ENCODE measurements at places on chromosomes 12 and 14.

DNA sequence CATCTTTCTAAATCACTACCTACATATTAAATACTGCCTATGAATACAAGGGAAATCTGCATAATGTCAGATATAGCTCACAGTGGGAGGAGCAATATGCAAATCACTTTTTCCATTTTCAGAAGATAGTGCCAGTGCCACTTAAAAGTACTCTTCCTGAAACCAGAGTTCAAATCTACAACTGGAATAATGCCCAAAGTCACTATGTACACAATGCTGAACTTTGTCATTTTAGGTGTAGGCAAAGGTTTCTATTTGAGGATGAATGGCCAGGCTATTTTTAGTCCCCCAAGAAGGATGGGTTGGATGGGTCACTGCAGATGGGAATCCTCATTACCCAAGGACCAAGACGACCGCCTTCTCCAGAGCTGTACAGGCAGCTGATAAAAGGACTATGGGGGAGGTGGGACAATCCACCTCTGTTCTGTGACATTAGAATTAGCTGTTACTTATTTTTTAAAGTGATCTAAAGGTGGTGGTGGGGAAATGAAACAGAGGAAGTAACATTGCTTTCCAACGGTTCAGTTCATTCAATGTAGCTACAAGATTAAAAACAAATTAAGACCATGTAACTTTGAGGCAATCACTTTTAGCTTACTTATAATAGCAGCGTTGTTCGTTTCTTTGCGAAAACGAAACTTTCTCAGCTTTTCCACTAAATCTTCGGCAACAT is 5.6 kb downstream of the GMFB start:
- no peak for DNase-seq

- no peak for DNase-seq
These were observed 21.5 kb downstream of the EP400 start for GRCh38 chr12:131971226-131971625.

DNA sequence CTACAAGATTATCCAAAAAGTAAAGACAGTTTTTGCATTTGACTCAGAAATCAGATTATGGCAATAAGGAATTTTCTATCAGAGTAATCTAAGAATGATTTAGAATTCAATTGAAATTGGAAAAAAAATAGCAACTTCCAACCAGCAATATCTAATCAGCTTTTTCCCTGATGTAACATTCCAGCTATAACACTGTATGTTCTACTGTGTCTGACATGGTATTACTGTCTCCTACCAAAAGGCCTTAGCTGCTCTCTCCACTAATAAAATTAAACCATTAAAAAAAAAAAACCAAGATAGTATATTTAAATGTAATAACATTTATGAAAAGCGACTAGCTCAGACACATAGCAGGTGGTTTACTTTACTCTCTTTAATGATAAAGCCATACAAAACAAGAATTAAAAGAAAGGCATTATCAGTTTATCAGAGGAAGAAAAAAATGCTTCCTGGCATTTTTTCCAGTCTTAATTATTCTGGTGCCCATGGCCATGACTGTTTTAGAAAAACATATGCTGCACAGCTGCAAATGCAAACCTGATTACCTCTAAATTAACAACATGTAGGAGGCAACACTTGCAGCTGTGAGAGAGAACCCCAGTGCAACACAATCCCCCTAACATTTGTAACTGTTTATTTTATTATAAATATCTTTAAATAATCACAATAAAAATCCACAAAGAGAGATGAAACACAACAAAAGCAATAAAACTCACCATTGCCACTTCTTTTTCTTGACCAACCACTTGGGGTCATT is 28.8 kb downstream of the PHLDA1 start:
- no peak for DNase-seq

- DNase-seq: no peak
These were observed 64.2 kb downstream of the CLMN start for GRCh38 chr14:95255487-95255886.

DNA sequence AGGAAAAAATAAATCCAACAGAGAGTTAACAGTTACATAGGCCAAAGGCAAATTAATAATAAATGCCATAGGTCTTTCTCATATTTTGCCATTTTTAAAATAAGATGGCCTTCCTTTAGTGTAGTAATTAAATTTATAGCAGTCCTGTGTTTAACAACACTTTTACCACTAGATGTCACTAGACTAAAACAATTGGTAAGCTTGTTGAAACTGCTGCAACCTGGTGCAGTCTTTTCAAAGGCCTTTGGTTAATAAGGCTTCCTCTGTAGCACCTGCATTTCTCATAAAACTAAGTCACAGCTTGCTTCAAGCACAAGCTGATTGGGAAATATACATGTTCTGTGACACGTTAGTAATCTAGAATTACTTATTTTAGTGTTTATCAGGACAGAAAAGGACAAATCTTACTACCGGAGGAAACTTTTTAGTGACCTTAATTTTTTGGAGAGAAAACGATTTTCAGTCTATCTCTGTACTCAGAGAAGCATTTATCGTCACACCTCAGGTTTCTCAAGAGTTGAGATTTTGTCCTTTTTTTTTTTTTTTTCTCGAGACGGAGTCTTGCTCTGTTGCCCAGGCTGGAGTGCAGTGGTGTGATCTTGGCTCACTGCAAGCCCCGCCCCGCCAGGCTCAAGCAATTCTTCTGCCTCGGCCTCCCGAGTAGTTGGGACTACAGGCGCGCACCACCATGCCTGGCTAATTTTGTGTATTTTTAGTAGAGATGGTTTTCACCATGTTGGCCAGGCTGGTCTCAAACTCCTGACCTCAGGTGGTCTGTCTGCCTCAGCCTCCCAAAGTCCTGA is 20.0 kb downstream of the BORCS5 start:
- peak; percentile 87 for DNase-seq

GRCh38 chr14:102182190-102182589 is 42.5 kb downstream of the WDR20 start:
- DNase-seq: no peak

DNA sequence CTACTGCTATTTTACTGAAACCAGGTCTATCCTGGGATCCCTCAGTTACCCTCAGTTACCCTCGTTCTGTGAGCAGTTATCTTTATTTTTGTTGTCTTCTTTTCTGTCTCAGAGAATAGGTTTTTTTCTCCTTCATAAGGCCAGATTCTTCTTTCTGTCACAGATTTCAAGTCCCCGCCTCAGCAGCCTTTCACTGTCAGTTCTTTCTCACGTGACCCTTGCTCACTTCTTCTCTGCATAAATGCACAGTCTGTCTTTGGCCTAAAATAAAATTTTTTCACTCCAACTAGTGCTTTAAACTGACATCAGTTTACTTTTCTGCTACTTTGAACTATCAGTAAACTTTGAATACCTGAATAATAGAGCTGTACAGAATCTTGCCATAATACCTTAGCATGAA is 299.7 kb downstream of the ERC1 start:
- DNase-seq: no peak

GRCh38 chr12:61521258-61521657 is 738.9 kb upstream of the USP15 start:
- DNase-seq: no peak

- no peak for DNase-seq
These were observed 114.7 kb downstream of the NCOR2 start for GRCh38 chr12:124452576-124453331.

DNA sequence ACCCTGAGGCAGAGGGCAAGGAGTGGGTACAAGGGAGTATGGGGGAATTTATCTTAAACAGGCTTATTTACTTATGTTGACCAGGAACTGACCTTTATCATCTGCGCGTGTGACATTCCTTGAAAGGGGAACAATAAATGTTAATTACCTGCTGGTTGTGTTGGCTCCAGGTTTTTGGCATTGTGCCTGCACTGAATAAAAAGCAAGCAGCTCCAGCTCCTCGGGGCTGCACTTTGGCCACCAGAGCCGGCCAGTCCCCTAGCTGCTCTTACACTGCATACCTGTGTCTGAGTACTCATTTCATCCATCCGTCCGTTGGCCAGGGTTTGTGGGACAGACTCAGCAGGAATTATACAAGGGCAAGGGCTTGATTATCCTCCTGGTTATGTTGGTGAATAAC is 68.8 kb upstream of the GTF2A1 start:
- no peak for DNase-seq

DNA sequence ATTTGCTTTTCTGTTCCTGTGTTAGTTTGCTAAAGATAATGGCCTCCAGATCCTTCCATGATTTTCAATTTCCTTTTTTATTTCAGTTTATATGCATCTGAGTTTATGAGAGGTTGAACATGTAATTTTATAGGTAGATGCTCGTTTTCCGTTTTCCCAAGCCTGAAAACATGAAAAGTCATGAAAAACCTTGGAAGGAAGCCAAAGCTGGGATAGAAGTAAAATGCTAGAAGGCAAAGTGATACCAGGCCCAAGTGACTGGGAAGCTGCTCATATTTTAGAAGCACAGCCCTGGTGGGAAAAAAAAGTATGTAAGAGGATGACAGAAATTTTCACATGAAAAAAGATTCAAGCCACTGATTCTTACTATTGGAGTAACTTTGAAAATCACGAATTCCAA is 290.8 kb downstream of the PRKD1 start:
- no peak for DNase-seq

DNA sequence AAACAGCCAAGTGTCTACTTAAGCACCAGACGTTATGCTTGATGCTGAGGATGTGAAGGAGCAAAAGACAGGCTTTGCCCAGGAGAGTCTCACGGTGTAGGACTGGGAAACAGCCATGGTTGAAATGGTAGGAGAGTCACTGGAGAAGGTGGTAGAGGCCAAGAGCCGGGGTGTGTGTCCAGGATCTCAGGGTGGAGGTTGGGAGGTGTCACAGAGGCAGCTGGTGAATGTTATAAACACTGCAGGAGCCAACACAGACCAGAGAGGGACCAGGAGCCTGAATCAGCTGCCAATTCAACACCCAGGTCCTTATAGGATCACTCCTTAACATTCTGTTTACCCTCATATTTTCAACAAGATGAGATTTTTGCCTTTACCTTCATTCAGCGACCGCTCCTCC is 7.5 kb downstream of the NID2 start:
- no peak for DNase-seq

GRCh38 chr12:42884116-42884515 is 294.6 kb upstream of the PRICKLE1 start:
- DNase-seq: no peak

DNA sequence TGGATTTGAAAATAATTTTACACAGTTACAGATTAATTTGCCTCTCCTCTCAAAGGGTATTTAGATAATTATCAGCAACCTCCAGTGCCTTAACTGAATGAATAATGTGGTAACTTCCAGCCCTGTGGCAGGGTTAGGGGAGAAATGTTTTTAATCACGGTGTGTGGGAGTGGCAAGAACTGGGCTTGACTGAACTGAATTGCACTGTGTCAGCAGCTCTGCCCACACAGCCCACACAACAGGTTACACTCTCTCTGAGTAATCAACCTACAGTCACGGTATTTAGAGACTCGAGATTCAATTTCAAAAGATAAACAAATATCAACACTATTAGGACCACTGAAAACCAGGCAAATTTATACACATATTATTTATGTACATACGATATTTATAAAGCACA is 198.5 kb downstream of the KCNC2 start:
- DNase-seq: no peak

DNA sequence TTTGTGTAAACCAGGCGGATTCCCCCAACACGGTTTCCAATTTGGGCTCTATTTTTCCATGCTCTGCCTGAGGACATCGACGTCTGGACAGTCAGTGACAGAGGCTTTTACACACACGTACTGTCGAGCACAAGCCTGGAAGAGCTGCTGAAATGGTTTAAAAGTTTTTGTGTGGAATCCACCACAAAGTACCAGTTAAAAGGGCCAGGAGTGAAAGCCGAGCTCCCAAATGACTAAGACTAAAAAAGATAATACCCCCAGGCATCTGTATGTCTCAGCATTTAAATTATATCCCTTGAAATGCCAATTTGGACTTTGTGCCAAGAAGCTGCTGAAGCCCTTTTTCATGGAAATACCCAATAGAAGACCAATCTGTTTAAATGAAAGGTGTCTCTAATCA is 173.2 kb downstream of the EGLN3 start:
- DNase-seq: no peak

- DNase-seq: peak; percentile 47
These were observed 3.2 kb downstream of the BIN2 start for GRCh38 chr12:51320695-51321320.

DNA sequence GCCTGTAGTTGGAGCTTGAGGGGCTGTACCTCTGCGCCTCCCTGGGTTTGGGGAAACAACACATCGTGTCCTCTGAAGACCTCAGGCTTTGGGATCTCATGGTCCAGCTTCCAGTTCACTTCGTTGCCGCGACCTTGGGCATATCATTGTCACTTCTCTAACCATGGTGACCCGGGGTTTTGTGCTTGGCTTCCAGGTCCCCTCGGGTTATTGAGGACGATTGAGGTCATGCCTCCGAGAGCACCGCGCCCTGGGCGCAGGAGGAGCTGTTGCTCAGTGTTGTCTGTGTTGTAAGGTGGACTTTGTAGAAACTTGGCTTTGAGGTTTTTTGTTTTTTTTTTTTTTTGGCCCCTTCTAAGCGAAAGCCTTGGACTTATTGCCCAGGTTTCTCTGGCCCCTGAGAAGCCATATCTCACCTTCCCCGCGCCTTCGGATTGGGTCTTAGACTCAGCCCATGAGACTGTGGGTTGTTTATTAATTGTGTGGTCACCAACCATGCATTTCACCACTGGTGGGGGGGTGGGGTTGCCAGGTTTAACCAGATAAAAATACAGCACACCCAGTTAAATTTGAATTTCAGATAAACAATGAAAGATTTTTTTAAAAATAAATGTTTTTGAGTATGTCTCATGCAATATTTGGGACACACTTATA is 2.6 kb downstream of the BCL7A start:
- DNase-seq: no peak

- DNase-seq: peak; percentile 11
These were observed 1.7 kb downstream of the AJUBA start for GRCh38 chr14:22980672-22981089.

GRCh38 chr14:28651148-28651547 is 115.4 kb upstream of the FOXG1 start:
- no peak for DNase-seq

GRCh38 chr12:51692016-51692415 is 101.0 kb downstream of the SCN8A start:
- no peak for DNase-seq

GRCh38 chr14:58954052-58954451 is 234.4 kb upstream of the DAAM1 start:
- no peak for DNase-seq

- DNase-seq: no peak
These were observed 501.1 kb downstream of the NAV3 start for GRCh38 chr12:78331753-78332152.

DNA sequence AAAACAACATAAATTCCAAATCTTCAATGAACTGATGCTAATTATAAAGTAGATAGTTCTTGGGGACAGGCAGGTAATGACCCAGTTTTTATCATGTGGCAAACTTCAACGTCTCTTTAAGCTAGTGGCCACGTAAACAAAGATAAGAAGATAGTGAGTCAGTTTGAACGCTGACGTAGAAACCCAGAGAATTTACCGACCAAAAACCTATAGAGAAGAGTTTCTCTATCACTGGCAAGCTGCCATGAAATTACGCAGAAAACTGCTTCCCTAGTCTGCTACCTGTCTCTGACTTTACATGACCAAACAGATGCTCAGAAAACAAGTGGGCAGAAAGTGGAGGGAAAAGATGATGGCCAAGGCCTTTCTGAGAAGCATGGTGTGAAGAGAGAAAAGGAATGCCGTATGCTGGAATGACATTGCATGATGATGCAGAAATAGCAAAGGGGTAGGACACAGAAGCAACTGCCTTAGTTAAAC is 136.3 kb downstream of the ITPR2 start:
- no peak for DNase-seq
